ENCODE measurements at places on chromosomes 11 and 22. TPM values are rescaled to one million over a fixed set of nuclear protein-coding genes. Genes with fewer than 3 reads are reported as not detected.

Gene ANO5
- 6.2 TPM for total RNA-seq

Gene KCNQ1
- total RNA-seq: 0.48 TPM

- DNase-seq: no peak
Measured at GRCh38 chr11:70525466-70525865, 127.1 kb downstream of the CTTN start.

Gene CCDC87
- total RNA-seq: 0.67 TPM

- no peak for DNase-seq
Measured at GRCh38 chr11:112179601-112180000, 4.3 kb downstream of the BCO2 start.

- DNase-seq: no peak
Measured at GRCh38 chr11:122198291-122198983, 82.4 kb upstream of the BLID start.

DNA sequence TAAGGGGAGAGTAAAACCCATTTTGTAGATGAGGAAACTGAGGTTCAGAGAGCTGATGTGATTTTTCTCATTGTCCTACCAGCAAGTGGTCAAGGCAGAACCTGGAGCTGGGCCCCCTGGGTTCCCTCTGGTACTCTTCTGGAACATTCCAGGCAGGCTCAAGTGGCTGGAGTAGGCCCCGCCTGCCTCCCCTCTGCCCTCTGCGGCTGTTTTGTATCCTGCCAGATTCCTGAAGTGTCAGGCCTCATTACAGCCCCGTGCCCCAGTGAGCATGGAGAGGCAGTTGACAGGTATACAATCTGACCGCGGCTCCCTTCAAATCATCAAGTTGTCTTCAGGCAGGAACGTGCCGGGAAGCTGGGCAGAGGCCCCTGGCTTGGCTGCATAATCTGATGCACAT is 94.6 kb upstream of the CD82 start:
- no peak for DNase-seq

DNA sequence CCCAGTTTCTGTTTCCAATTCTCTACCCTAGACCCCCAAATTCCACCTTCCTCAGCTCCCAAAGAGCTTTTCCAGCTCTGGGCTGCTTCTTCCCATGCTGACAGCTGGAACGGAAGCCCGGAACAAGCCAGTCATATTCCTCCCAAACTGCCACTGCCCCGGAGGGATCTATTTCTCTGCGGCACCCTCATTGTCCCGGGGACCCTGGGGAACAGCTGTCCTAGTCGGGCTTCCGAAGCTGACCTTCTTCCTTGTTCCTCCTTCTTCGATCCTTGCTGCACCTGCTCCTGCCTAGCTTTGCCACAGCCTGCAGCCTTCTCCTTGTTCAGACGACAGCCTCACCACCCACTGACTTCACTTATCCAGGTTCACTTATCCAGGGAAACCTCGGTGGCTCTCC is 105.7 kb downstream of the TSPAN18 start:
- DNase-seq: no peak

- DNase-seq: peak; percentile 92
Measured at GRCh38 chr11:65355013-65355775, 643 bp downstream of the TIGD3 start.

GRCh38 chr11:44409558-44410236 is 99.8 kb upstream of the ALX4 start:
- no peak for DNase-seq

Gene SGSM1
- 2.3 TPM for total RNA-seq

Gene NXPE4
- not detected for total RNA-seq

Gene TRIM29
- total RNA-seq: not detected

Gene CCDC34
- 10.0 TPM for total RNA-seq

DNA sequence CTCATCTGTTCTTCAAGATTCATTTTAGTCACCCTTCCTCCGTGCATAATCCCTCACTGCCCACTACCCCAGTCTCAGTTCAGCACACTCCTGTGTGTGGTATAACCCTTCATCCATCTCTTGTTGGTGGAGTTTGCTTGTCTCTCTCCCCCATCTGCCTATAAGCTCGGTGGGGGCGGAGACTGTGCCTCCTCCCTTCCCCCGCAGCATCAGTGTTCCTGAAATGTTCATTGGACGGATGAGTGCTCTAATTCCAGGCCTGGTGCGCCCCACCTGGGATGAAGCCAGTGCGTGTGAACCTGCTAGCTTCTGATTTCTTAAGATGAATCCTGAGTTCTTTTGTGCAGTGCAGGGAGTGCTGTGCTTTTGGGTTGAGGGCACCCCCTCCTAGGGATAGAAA is 100.0 kb downstream of the GRIK4 start:
- peak; percentile 67 for DNase-seq

GRCh38 chr11:66951135-66951534 is 7.0 kb downstream of the PC start:
- DNase-seq: peak; percentile 77

All from H7 (cell line).